ENCODE measurements at places on chromosomes 7 and 10.

GRCh38 chr10:115125505-115125904 lies 32.3 kb downstream of the ATRNL1 start:
- DNase-seq: no peak

GRCh38 chr7:55207436-55208125 lies 157.6 kb upstream of the LANCL2 start:
- DNase-seq: no peak

DNA sequence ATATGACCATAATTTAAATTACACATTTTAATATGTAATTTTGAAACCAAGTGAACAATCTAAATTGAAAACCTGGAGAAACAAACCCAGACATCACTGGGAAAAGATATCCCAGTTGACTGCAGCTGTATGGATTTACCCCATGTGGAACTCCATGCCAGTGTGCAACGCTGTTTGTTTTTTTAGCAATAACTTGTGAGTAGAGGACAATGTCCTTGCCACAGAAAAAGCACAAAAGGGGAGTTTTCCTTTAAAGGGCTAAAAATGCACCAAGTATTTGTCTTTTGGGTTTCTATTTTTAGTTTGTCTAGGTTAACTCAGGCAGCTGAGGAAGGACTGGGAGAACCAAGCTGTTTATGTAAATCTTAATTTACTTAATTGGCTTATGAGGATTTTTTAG lies 15.1 kb upstream of the COL17A1 start:
- DNase-seq: no peak

DNA sequence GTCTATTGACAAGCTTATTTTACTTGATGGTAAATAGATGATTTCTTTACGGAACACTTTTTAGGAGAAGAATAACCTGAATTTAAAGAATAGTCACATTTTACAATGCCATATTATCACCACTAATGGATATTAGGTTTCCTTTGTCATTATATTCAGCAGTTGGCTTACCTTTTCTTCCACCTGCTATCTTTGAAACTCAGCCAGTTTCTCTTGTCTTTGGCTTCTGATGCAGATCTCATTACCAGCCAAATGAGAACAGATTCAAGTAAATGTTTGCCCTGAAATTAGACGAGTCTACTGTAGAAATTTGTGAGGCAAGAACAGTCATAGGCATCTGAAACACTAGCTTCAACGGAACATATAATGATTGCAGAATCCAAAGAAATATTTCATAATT lies 85.5 kb upstream of the OIT3 start:
- DNase-seq: no peak

- DNase-seq: no peak
Measured at GRCh38 chr10:112286837-112287818, 3.9 kb downstream of the TECTB start.

DNA sequence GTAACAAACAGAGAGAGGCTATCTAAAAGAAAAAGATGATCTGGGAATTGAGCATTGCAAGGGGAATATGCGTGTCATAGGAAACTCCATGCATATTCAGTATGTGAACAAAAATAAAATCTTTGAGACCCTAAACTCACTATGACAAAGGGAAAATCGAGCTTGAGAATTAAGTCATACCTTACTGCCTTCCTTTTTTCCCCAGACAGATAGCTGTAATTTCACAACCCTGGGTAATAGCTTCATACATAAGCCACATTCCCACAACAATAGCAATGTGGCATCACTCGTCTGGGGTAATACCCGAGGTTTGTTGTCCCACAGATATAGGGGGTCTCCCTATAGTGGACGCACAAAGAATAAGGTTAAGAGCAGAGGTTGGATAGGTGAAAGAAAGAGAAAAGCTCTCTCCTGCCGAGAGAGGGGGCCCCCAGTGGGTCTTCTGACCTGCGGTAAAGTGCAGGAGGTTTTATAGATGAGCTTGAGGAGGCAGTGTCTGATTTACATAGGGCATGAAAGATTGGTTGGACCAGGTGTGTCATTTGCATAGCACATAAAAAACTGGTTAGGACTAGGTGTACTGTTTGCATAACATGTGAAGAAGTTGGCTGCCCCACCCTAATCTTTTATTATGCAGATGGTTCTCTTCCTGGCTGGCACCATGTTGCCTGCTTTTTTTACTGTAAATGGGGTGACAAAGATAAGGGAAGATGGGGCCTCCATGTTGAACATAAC lies 11.6 kb downstream of the CYP3A43 start:
- DNase-seq: no peak

- DNase-seq: no peak
Measured at GRCh38 chr7:47594406-47594805, 12.5 kb upstream of the TNS3 start.

DNA sequence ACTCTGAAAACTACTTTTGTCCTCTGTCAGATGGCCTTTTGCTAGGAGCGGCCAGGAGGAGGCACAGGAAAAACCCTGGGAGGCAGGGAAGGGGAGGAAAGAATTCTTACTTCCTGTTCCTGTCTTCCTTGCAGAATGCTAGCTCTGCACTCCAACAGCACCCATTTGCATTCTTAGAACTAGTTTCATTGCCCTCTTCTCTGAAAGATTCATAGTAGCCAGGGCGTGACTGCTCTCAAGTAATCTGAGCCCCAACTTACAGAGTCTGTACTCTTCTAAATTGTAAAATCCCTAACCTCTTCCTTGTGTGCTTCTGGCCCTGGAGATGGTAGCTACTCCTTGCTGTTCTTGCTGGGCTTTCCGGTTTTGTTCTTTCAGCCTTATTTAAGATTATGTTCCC lies 75.3 kb upstream of the STEAP1 start:
- DNase-seq: no peak

DNA sequence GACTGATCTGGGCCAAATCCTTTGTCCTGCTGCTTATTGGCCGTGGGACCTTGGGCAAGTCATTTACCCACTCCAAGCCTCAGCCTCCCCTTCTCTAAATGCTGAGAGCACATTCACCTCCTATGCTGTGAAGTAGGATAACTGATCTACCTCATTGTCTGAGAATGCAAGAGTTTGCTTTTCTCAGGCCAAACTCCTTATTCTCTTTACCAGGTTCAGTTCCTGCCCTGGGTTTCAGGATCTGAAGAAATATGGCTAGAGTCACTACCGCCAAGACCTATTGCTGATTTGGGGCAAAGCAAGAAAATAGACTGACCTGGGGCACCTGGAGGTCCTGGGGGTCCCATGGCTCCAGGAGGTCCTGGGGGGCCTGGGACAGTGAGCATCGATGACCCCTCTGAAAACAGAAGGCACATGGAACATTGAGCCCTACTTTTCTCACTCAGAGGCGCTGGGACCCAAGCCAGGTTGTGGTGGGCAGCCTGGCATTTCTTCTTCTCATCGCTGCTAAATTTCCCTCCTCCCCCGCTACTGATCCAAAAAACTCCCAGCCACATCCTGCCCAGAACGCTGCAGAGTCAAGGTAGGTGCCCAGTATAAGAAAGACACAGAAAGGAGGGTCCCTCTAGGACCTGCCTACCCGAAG lies 42.4 kb downstream of the COL17A1 start:
- no peak for DNase-seq

Data from bone marrow (tissue), 2 donors.